ENCODE measurements at places on chromosomes 7 and 10.

- DNase-seq = no peak
Observed at GRCh38 chr10:60237977-60238758, 151.5 kb downstream of the ANK3 start.

DNA sequence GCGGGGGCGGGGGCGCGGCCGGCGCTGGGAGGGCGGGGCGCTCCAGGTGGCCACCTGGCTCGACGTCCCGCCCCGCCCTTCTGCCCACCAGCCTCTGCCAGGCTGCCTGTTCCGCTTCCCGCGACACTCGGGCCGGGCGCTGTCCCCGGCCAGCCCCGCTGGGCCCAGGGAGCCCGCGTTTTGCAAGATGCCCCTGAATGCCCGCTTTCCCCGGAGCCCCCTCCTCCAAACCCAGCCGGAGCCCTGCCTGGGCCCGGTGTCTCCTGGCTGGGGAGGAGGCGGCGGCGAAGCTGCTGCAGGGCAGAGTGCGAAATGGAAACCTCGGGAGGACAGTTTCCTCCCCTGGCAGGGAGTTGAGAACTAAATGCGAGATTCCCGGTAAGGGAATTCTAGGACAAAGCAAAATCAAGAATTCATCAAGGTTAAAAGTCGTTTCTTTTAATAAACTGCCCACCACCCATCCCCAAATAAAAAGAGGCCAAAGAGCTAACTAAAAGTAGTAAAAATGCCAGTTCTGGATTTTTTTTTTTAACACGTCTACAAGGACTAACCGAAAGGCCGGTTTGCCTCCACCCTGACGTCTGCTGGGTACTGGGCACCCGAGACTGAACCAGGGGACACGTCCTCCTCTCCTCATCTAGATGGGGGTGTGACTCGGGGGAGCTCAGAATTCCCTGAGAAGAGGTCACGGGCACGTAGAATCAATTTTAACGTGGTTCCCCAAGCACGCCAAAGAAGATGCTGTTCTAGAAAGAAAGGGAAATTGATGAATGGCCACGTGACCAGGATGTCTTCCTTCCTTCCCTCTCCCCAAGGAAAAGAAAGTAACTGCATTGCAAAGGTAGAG, 200.4 kb upstream of the NFE2L3 start:
- DNase-seq = no peak

GRCh38 chr7:122965306-122965705, 30.2 kb downstream of the TAS2R16 start:
- DNase-seq = no peak

- no peak for DNase-seq
Observed at GRCh38 chr7:120743128-120743527, 114.8 kb downstream of the TSPAN12 start.

GRCh38 chr7:41047789-41048191, 655.1 kb downstream of the INHBA start:
- no peak for DNase-seq

DNA sequence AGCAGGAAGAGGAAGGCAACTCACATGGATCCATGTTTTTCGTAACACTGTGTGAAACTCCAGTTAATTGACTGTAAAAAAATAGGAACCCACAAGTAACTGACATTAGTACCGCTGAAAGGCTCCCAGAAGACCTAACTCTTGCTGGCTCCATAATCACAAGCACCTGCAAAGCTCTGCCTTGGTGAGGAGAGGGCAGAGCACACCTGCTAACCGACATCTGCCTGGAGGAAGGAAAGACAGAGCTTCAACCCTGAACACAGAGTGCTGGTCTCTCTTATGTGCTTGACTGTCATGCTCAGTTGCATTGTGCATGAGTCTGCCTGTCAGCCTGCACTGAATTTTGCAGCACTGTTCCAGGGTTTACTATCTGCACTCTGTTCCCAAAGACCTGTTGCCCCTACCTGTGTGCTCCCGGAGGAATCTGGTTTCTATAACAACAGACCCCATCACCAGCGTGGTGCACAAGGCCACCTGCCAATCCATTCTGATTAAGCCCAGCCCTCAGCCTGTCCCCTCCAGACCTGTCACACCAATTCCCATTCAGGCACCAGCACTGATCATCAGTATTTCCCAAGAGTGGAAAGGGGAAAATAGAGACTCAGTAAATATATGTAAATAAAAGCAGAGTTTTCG, 63.1 kb upstream of the ANKRD1 start:
- DNase-seq = no peak

DNA sequence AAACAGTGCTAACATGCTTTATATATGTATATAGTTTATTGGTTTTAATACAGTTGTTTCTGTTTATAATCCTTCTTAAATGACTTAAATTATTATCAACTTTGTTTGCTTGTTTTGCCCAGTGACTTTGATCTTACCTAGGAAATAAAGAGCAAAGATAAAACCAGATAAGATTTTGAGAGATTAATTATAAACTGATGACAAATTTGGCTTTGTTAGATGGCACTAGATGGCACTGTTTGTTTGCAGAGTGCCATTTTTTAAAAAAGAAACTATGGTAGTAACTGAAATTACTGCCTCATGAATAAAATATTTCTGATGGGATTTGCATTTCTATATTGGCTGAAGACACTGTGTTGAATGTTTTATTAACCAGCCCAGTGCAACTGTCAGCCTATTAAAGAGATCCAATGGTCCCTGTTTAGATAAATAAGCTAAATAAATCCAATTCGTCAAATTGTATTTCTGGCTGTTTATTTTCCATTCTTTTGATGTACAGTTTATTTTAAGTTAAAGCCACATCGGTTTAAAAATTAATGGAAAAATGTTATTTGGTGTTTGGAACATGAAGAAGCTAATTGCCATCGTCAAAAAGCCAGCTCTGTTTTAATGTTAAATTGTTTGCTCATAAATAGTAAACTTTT, 28.7 kb downstream of the VTI1A start:
- DNase-seq = no peak

GRCh38 chr10:130188195-130189175, 52.3 kb downstream of the GLRX3 start:
- no peak for DNase-seq

GRCh38 chr10:4121502-4122380, 336.7 kb upstream of the KLF6 start:
- peak; percentile 35 for DNase-seq

GRCh38 chr10:89373916-89374711, 3.7 kb upstream of the IFIT1B start:
- DNase-seq = no peak

GRCh38 chr10:129023082-129023481, 444.0 kb upstream of the MGMT start:
- no peak for DNase-seq

DNA sequence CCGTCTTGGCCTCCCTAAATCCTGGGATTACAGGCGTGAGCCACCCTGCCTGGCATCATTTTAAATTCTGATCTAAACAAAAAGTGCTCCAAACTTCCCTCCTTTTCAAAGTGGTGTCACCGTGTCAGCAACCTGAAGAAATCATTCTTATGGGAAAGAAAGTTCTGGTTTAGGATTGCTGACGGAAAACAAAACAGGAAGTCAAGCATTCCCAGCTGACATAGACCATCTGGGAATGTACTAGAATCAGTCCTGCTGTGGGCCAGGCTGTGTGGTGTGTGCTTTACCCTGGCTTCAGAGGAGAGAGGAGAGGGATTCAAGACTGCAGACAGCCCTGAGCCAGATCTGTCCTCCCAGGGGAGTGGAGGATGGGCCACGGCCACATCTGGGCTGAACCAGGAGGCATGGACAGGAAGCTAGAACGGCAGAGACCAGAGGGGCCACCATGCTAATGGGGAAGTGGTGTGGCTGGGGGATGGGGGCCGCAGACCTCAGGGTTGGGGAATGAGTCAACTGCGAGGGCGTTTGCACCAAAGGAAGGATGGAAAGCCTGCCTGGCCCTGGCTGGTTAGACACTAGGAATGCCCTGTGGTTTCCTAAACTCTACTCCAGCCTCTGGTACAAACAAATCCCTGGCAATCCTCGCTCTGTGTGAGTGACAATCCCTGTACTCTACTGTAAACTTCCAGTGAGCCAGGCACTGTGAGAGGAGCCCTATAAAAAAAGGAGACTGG, 16.7 kb upstream of the CLIP2 start:
- peak; percentile 43 for DNase-seq

GRCh38 chr10:28806488-28806941, 129.2 kb downstream of the BAMBI start:
- no peak for DNase-seq

DNA sequence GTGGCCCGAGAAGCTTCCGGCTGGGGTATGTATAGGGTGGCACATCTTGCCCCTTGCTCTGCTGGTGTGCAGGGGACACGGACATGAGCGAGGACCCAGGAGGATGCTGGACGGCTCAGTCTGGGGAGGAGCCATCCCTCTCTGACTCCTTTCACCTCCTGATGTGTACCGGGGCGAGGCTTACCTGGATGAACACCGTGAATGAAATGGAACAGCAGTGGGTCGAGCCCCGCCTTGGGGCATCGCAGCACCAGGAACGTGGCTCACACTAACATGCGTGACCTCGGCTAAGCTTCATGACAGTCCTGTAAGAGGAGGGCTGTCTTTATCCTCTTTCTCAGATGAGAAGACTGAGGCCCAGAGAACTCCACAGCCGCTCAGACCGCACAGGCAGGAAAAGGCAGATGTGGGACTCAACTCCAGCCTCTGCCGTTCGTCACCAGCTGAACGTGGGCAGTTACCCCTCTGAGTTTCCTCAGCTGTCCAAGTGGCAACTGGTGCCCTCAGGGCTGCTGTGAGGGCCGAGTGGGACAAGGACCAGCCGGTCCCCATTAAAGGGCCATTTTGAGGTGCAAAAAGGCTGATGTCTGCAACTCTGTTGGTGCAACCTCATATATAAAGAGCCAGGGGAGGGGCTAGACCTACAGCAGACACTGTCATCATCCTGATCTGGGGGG, 54.5 kb downstream of the INSIG1 start:
- DNase-seq = no peak
